Renal cortical epithelial cell (primary cell): ENCODE measurements at places on chromosomes 7 and 10.

GRCh38 chr10:76649723-76650127 is 987.9 kb downstream of the KCNMA1 start:
- DNase-seq: peak; percentile 65

- no peak for DNase-seq
Measured at GRCh38 chr7:79982141-79982770, 152.4 kb upstream of the GNAI1 start.

DNA sequence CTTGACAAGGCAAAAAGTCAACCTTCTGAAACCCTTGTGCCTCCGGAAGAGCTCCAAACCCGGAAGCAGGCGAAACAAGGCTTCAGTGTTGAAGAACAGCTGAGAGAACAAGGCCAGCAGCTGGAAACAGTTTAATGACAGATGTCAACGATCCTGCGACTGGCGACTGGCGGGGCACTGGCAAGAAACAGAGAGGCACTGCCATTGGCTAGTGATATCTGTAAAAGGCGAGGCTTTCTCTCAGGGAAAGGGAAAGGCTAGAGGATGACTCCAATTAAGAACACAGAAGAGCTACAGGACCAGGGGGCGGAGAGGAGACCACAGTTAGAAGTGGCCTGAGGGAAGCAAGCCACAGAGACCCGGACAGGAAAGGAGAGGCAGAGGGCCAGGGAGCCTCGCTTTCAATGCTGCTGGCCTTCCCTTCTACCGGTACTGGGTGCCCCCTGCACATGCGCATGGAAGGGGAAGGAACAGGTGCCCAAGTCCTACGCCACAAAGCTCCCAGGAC is 19.4 kb downstream of the ITGB1 start:
- no peak for DNase-seq

DNA sequence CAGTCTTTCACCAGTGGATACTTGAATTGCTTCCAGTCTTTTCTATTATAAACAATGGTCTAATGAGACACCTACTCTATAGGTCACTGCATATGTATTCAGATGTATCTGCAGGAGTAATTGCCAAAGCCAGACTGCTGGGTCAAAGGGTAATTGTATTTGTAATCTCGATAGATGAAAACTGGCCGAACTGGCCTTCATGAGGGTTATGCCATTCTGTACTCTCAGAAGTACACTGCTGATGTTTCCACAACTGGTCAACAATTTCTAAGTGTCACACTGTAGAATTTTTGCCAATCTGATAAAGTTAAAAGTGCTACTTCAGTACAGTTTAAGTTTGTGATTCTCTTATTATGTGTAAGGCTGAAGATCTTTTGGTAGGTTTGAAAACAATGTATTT is 64.6 kb downstream of the JAZF1 start:
- no peak for DNase-seq

DNA sequence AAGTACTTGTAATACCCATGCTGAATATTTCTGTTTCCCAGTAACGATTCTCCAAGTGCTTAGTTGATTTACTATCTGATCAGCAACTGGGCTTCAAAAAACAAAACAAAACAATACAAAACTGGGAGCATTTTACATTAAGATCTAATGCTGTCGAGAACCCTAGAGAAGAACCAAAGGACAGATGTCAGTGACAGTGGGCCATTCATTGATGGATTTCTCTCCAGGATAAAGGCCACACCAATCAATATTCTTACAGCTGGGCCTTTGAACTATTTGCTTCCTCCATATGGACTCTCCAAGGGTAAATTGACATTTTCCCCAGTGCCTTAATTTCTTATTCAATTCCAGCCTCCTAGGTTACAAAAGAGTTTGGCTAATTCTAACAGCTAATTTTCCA is 217.5 kb downstream of the ADAM12 start:
- DNase-seq: no peak

DNA sequence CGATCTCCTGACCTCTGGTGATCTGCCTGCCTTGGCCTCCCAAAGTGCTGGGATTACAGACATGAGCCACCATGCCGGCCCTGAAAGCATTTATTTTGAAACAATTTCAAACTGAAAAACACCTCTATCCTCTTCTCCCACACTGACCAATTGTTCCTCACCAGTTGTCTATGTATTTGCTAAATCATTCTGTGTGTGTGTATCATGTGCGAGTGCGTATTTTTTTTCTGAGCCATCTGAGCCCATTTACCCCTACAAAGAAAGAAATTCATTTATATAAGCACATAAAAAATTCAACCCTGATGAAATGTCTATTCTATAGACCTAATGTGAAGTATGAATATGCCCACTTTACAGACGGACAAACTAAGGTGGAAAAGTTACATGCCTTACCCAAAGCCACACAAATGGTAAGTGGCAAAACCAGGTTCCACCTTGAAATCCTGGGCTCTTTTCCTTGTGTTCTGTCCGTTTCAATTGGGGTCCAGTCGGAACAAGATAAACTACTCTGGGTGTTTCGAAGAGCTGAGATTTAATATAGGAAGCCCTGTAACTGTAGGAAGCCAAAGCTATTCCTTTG is 46.8 kb downstream of the RBM17 start:
- DNase-seq: no peak

DNA sequence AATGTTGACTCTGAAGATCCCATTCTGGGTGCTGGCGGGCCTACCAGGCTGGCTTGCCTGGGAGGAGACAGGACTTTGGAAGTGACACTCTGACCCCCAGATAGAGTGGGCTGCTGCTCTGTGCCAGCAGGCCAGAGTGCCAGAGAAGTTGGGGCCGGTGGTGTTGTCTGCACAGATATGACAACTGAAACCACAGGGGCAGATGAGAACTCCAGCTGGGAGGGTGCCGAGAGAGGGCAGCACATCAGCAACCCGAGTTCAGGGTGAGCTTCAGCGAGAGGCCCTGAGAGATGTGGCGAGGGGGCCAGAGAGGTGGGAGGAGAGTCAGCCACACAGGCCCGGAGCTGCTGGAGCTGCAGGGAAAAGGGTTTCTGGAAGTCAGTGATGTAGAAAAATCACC is 193.2 kb upstream of the MGMT start:
- DNase-seq: no peak

- DNase-seq: no peak
Measured at GRCh38 chr10:69738858-69739435, 62.8 kb upstream of the COL13A1 start.

DNA sequence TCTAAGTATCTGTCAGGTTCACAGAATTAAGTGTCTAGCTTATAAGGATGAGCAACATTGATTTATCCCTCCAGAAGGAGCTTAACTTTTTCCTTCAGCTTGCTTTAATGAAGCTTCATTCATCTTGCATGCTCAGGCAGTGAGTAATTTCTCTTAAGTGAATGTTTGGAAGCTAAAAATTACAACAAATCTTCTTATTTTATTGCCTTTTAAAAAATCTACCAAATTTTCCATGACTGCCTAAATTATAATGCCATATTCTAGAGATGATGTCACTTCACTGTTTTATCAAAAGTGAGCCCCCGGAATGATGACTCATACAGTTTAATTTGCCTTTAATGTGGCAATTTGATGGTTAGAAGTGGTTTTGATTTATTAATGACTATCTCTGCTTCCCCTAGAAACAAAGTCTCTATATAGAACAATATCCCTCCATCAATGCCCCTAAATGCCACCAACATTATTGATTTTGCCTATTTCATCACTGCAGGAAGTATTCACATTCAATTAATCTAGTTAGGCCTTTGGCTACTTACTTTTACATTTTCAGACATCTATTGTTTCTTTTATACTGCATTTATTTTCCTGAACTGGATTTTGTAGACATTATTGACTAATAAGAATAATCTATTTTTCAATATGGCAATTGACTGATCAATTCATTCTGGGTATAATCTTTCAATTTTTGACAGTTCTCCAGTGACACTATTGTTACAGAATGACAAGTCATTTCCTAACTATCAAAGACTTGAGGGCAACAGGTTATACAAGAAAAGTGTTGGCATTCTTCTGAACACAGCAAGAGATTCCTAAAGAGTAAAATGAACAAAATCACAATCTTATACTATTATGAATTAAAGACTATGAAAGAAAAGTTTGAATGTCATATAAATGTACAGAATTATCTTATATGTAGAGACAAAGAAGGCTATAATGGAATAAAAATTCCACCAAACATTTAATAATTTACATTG is 139.3 kb upstream of the ODAD2 start:
- peak; percentile 53 for DNase-seq

GRCh38 chr10:126090443-126090842 is 194.1 kb downstream of the FANK1 start:
- no peak for DNase-seq

DNA sequence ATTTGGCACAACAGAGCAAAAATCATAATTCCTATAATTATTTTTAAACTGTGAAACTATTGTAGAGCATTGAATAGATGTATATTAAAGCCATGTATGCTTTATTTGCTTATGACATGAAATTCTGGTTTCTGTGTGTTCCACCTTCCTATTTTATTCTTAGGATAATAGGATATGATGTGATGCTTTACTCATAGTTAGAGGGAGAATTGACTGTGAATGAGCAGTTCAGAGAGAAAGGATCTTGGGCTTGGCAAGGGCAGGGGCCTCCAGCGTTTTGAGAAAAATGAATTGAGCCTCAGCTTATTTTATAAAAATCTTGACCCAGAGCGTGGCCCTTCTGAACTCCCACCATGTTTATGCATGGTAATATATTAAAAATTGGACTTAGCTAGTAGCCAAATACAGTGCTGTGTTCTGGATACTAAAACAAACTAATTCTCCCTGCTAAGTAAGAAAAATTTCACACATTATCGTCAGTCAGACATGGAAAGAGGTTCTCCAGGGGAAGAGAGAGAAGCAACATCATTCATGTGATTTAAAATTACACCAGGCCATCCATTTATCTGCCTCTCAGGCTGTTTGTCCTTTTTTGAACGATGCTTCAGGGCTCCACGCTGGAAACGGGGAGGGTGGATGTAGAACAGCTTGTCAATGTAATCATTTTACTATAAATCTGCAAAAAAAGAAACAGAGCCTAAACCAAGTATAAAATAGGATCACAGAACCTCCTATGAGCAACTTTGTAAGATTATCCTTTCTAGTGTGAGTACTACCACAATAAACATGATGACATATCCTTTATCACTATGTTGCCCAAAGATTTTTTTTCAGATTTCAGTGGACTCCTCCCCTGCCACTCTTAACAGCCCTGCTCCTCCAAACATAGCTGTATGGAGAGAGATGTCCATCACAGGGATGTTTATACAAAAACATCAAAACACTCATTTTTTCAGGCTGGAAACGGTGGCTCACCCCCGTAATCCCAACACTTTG is 258.1 kb upstream of the C7orf33 start:
- DNase-seq: no peak

DNA sequence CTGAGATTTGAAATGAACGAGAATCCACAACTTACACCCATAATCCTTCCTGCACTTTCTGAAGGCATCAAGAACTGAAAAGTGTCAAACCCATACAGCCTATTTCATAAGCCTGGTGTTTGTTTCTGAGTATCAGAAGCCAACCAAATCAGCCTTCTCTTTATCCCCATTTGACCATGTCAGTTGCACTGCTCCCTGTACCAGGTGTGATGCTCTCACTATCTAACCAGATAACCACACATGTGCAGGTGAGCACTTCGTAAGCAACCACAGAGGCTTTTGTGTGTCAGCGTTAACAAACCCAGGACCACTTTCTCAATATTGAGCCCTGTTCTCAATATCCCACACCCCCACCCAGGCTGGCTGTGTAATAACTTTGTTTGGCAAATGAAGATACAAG is 114.4 kb downstream of the DOCK4 start:
- DNase-seq: no peak

- no peak for DNase-seq
Measured at GRCh38 chr10:21242915-21243314, 282.6 kb downstream of the SKIDA1 start.

DNA sequence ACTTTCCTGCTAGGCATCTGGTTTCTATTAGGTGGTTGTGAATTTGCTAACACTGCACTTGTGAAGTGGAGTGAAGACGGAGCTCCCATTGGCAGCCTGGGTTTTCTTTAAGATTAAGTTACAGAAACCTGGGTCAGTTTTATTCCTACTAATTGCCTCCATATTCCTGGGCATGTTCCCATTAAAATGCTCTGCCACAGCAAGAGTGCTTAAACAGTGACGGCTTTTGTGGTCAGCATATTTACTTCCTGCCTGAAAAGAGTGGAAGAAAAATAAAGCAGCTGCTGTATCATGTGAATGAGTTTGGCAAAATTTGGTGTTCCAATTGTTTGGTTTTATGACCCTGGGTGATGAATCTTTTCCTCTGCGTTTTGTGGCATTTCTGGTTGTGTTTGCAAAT is 96.9 kb upstream of the PLXDC2 start:
- peak; percentile 41 for DNase-seq

GRCh38 chr7:80386686-80387085 is 125.2 kb downstream of the GNAT3 start:
- DNase-seq: peak; percentile 68

DNA sequence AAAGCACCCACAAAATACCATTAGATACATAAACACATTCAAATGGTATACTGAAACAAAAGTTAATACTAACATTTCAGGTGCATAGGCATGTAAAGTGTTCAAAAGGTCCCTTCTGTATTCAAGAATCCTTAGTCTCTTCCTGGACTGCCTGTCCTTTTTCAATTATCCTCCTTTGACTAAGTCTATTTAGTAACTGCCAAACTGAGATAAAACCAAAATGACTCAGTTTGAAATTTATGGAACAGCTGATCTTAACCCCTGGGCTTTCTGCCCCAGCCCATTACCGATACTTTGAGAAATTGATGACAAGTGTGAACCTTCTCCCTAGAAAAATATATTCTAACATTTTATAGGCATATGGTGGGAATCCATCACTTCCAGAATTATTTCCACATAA is 5.4 kb downstream of the EPC1 start:
- DNase-seq: no peak

- no peak for DNase-seq
Measured at GRCh38 chr10:132059760-132060508, 5.8 kb upstream of the JAKMIP3 start.

DNA sequence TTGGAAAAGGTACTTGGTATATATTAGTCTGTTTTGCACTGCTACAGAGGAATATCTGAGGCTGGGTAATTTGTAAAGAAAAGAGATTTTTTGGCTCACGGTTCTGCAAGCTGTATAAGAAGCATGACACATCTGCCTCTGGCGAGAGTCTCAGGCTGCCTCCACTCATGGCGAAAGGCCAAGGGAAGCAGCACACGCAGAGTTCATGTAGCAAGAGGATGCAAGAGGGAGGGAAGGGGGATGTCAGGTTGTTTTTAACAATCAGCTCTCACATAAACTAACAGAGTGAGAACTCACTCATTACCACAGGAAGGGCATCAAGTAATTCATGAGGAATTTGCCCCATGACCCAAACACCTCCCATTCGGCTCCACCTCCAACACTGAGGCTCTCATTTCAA is 484.8 kb upstream of the DPP6 start:
- no peak for DNase-seq

GRCh38 chr7:96308253-96308949 is 13.5 kb downstream of the SLC25A13 start:
- DNase-seq: peak; percentile 85

GRCh38 chr10:125087191-125087896 is 73.0 kb downstream of the CTBP2 start:
- no peak for DNase-seq
